ENCODE measurements at places on chromosomes 5 and 9. TPM values are rescaled to one million over a fixed set of nuclear protein-coding genes. Genes with fewer than 3 reads are reported as not detected.

GLRA1 gene
- 0.21 TPM for total RNA-seq

GRCh38 chr9:31700252-31701045, 684.0 kb upstream of the ACO1 start:
- no peaks in the 10 kb centered on the region for H3K27me3 ChIP-seq
- DNase-seq = no peak
- no peak overlapping the region for H3K4me3 ChIP-seq
- H3K4me1 ChIP-seq = no peaks in the 10 kb centered on the region
- H3K27ac ChIP-seq = no peak overlapping the region

- H3K36me3 ChIP-seq = peaks cover 33% of the 10 kb centered on the region
- no peak for DNase-seq
- no peak overlapping the region for H3K27ac ChIP-seq
- no peak overlapping the region for H3K4me3 ChIP-seq
- H3K27me3 ChIP-seq = no peaks in the 10 kb centered on the region
These were observed 16.4 kb downstream of the HMGCS1 start for GRCh38 chr5:43296835-43297234.

GRCh38 chr9:126532951-126533925, 80.5 kb upstream of the LMX1B start:
- no peak for DNase-seq
- H3K27ac ChIP-seq = peak overlapping the region; percentile 60
- H3K4me3 ChIP-seq = no peak overlapping the region

Measured in neural crest cell (in vitro differentiated cells).